Urinary bladder (tissue), 4 donors: ENCODE measurements at places on chromosomes 7 and 10. TPM values are rescaled to one million over a fixed set of nuclear protein-coding genes. Genes with fewer than 3 reads are reported as not detected.

DNA sequence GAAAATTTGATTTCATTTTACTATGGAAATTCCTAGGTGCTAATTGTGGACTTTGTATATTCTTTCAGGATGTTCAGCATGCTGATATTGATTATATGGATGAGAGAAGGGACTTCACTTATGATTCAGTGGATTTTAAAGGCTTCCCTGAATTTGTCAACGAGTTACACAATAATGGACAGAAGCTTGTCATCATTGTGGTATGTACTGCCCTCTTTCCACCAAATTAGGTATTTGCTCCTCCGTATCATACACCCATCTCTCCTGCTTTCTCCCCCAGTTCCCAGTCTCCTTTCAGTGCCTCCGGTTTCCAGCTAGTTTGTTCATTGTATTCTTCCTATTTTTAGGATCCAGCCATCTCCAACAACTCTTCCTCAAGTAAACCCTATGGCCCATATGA, 34.6 kb downstream of the MGAM start:
- no peak for DNase-seq

The GBF1 gene
- 22.9 TPM for polyA plus RNA-seq

DNA sequence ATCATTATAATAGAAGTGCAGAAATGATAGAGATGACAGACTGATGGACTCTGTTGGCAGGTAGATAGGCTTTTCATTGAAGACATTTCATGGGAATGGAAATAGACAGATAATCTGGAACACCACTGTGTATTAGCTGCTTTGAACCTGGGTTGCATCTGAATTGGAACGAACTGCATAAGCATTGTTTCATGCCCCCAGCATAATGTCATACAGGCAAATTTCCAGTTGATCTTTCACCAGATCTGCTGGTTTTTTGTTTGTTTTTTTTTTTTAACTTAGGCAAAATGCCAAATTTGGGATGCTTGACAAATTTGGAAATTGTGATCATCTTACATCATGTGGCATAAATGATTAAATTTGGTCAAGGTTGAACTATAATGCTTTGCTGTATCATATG, 172.1 kb upstream of the AOAH start:
- DNase-seq: no peak

The SPDYE16 gene
- 0.23 TPM for polyA plus RNA-seq

The MMD2 gene
- not detected for polyA plus RNA-seq

DNA sequence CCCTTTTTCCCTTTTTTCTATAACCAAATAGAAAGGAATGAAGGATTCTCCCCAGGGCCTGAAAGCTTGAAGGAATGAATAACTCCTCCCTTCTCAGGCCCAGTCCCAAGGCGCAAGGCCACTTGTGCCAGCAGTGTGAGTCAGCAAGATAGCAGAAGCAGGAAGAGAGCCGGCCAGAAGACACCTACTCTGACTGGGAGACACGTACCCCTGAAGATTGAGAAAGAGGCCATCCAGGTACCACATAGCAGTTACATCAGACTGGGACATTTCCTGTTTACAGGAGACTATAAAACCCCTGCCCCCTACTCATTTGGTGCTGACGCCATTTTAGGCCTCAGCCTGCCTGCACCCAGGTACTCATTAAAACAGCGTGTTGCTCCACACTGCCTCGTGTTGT, 65.5 kb downstream of the LRRC17 start:
- DNase-seq: no peak

The TMEM213 gene
- polyA plus RNA-seq: not detected

DNA sequence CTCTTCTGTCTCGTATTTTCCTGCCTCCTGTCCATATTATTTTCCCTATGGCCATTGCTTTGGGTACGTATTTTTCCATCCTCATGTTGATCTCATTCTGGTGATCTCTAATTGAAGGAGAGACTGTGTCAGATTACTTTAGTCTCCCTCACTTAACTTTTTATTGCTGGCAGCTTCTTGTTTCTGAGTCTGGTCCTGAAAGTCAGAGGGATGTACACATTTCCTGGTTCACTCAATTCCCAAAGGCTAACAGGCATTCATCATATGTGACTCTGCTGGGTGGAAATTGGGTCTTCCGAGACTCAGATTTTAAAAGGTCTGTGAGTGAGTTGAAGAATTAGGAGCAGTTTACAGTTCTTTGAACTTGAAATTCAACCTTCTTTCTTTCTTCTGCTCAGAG, 10.9 kb downstream of the UMAD1 start:
- no peak for DNase-seq

The CALHM1 gene
- not detected for polyA plus RNA-seq

The CEP41 gene
- polyA plus RNA-seq: 7.6 TPM

The GALNT17 gene
- polyA plus RNA-seq: 45.8 TPM

DNA sequence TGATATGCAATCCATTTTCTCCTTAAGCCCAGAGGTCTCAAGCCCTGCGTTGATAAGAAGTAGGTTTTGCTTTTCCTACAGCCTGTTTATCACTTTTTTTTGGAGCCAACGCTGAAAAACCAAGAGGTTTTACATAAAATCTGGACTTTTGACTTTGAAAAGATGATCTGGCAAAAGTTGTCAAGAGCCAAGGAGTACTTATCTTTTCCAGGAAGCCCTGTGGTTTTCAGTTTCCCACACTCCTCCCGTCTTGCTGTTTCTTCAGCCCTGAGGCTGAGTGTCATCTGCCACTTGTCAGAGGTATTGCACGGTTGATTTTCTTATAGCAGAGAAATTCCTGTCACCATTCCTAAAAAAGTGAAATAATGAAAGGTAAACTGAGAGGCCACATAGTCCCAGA, 108.7 kb downstream of the TYW1 start:
- no peak for DNase-seq

- no peak for DNase-seq
Measured at GRCh38 chr7:29987811-29988317, 1.7 kb downstream of the SCRN1 start.

- no peak for DNase-seq
Measured at GRCh38 chr10:34507217-34507616, 307.9 kb downstream of the PARD3 start.

- no peak for DNase-seq
Measured at GRCh38 chr10:95334805-95335144, 44.0 kb upstream of the PDLIM1 start.

DNA sequence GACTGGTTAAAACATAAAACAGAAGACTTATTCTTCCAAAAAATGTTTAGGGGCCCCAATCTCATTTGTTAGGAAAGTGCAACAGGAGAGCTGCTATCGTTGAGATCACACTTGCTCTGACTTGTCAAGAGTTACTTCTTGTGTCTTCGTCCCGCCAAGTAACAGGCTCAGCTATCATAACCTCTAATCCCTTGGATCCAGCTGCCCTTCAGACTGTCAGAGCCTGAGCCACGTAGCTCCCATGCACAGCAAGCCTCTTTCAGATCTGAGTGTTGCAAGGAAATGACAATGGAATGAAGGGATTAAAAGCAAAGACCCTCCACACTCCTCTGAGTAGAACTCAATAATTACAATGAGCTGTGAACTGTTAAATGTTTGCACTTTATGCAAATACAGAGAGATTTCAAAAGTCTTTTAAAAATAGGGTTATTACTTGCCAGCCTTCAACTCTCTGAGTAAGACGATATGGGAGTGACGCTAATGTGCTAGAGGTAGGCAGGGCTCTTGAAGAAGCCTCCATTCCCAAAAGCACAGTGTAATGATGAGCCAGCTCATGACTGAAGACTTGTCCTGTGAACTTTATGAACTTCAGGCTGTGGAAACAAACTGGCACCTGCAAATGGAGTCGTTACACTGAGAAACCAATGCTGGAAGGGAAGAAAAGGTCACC, 28.4 kb upstream of the CDK13 start:
- no peak for DNase-seq

- DNase-seq: no peak
Measured at GRCh38 chr7:46554688-46555422, 633.8 kb upstream of the IGFBP3 start.

- no peak for DNase-seq
Measured at GRCh38 chr10:87523731-87524130, 19.0 kb downstream of the MINPP1 start.

- DNase-seq: no peak
Measured at GRCh38 chr7:39686261-39686924, 63.0 kb downstream of the RALA start.
